T-helper 2 cell (primary cell): ENCODE measurements at places on chromosomes 13 and 19.

- no peak for DNase-seq
Observed at GRCh38 chr19:18194554-18195238, 1.7 kb downstream of the MPV17L2 start.

GRCh38 chr13:50543782-50544181 lies 299.7 kb downstream of the DLEU7 start:
- DNase-seq = no peak

- no peak for DNase-seq
Observed at GRCh38 chr19:12967907-12968306, 1.5 kb upstream of the DAND5 start.

DNA sequence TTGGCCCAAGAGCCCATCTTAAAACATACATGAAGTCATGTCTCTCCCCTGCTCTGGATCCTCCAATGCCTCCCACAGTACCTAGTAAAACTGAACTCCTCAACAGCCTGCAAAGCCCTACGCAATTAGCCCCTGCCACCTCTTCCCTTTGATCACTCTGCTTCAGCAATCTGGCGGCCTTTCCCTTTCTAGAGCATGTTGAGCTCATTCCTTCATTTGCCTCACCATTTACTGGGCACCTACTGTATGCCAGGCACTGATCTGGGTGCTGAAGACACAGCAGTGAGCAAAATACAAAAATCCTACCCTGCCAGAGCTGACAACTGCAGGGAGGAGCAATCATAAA lies 2.9 kb downstream of the KEAP1 start:
- DNase-seq = no peak

- DNase-seq = no peak
Observed at GRCh38 chr13:109918179-109918711, 131.9 kb upstream of the IRS2 start.

DNA sequence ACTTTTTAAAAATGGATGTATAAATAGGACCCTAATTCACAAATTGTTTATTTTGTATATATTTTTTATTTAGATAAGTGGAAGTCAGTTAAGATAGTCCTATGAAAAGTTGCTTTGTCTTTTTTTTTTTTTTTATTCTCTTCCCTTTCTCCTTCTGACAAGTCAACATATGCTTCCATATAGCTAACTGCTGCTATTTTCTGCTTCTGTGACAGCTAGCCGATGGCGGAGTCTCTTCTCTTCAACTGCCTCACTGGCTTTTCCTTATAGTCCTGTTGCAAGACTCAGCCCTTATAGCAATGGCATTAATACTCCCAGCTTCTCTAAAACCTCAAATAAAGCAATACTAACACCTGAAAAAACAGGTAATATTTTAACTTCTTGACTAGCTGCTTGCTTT lies 45.3 kb downstream of the SLAIN1 start:
- DNase-seq = no peak

- DNase-seq = no peak
Observed at GRCh38 chr13:114004420-114005205, 30.7 kb upstream of the C13orf46 start.

DNA sequence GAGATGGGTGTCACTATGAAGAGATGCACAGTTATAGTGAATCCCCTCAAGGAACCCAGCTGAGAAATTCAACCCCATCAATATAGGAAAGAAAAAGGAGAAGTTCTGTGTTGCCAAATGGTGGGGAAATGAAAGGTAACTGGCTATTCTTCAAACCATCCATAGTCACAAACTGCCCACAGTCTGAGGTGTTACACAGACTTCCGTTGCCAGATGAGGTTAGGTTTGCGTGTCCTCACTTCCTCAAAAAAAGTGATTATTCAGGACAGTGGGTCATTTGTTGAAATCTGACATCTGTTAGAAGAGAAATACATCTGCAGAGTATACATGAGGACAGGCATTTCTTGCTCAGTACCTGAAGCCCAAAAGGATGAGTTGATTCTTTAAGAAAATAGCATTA lies 9.0 kb downstream of the SIGLEC5 start:
- DNase-seq = no peak

- DNase-seq = no peak
Observed at GRCh38 chr19:35484252-35485036, 5.8 kb downstream of the KRTDAP start.

DNA sequence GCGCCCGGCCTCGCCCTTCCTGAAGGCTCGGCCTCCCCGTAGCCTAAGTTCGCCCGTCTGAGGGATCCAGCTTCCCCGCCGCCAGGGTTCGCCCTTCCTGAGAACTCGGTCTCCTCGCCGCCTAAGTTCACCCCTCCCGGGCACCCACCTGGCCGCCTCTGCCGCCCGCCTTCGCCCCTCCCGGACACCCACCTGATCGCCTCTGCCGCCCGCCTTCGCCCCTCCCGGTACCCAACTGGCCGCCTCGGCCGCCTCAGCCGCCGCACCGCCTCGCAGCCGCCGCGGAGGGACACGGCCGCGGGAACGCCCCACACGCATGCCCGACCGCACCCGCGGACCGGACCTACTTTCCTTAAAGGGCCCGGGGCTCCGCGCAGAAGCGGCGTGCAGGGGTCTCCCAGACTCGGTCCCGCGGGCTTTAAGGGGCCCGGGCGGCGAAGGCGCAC lies at the start of gene MOB3A:
TSS of gene MOB3A (minus strand) at position 293 of the 446 bp plus-strand sequence. CDS start 17,766 bp downstream, outside the sequence.
- no peak for DNase-seq

GRCh38 chr19:58562122-58563033 lies 4.0 kb upstream of the UBE2M start:
- DNase-seq = peak; percentile 21

DNA sequence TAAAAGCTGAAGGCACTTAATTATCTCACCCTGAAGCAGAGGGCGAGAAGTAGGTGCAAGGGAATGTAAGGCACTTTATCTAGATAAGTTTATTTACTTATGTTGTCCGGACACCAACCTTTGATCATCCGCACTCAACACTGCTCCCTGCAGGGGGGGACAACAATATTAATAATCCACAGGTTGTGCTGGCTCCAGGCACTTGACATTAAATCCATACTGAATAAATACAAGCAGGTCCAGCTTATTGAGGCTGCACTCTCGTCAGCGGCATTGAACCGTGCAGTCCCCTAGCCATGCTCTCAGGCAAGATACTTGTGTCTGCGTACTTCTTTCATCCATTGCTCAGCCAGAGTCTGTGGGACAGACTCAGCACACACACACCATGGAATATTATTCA lies 374.5 kb upstream of the NBEA start:
- DNase-seq = no peak

DNA sequence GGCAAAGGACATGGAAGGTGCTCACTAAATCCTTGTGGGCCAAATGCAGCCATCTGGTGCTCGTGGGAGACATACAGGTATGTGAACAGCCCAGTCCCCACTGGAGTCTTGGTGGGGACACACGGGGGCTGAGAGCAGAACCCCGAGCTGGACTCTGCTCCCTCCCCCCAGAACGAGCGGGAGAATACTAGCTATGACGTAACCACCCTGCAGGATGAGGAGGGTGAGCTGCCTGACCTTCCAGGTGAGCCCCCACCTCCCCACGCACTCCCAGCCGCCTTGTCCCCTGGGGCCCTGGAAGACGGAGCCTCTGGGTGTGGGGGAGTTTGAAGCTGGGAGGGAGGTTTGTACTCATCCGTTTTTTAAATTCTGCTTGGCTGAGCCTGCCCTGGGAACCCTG lies 13.5 kb upstream of the EBI3 start:
- no peak for DNase-seq

- DNase-seq = no peak
Observed at GRCh38 chr13:98019186-98019585, 65.7 kb downstream of the IPO5 start.

GRCh38 chr19:39307822-39308530 lies 11.8 kb downstream of the IFNL1 start:
- DNase-seq = no peak

DNA sequence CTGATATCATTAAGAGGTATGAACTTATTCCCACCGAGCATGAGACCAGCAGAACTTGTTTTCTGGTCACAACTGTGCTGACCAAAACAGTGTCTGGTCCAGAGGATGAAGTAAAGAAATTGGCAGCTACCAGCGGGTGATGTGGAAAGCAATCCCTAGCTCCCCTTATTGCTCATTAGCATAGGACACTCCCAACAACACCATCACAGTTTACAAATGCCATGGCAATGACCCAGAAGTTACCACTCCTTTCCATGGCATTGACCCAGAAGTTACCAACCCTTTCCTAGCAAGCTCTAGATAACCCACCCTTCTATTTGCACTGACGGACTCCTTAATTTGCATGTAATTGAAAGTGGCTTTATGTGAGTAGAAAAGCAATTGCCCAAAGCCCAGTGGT lies 1856.1 kb downstream of the OLFM4 start:
- no peak for DNase-seq

GRCh38 chr19:29813642-29814041 lies 1.9 kb downstream of the CCNE1 start:
- no peak for DNase-seq

DNA sequence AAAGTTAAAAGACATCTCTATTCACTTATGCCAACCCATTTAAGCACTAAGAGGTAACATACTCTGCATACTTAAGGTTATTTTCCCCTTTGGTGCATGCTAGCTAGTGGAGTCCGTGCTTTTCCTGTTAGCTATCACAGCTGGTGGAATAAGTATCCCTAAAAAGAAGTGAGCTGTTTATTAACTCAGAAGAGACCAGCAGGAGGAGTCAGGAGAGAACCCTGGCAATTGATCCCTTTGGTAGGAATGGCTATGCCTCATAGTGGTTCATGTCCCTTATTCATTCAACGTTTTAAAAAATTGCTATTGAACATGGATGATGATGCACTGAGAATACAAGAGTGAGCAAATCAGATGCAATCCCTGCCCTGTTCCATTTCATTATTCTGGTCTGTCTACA lies 12.4 kb upstream of the NEK5 start:
- no peak for DNase-seq

DNA sequence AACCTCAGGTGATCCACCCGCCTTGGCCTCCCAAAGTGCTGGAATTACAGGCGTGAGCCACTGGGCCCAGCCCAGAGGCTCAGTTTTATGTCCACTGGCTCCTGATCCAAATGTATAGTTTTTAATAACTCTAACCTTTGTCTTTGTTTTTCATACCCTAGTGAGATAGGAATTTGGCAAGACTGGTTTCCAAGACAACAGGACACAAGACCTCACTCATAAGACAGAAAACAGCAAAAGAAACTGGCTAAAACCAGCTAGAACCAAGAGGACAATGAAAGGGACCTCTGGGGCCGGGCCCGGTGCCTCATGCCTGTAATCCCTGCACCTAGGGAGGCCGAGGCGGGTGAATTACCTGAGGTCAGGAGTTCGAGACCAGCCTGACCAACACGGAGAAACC lies 27.6 kb downstream of the CPT1C start:
- no peak for DNase-seq

DNA sequence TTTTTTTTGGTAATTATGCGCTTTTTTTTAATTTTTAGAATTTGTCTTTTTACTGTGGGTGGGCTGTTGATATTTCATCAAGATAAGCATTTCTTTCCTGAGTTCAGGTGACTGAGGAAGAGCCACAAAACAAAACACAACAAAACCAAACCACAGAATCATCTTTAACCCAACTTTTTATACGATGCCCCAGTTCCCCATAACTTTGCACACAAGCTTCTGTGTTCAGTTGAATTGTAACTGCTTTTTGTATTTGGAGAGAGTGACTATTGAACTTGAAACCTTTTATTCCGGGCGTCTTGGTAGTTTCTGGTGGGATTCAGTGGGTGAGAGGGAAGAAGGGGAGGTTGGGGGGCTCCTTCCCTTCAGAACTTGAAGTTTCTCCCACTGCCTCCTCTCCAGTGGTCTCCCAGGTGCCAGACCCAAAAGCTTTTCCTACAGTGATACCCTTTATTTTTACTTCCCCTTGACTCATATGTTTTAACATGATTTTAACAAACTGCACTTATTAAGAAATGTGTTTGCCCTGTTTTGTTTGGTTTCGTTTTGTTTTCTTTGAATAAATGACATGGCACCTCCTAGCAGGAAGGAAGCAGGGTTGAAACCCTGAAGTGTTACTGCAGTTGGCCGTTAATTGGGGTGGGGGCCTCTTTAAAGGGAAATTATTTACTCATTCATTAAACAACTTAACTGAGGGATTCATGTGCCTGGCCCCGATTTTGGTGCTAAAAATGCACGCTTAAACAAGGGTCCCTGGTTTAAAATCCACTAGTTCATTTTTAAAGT lies 2.7 kb upstream of the CCDC97 start:
- peak; percentile 87 for DNase-seq

DNA sequence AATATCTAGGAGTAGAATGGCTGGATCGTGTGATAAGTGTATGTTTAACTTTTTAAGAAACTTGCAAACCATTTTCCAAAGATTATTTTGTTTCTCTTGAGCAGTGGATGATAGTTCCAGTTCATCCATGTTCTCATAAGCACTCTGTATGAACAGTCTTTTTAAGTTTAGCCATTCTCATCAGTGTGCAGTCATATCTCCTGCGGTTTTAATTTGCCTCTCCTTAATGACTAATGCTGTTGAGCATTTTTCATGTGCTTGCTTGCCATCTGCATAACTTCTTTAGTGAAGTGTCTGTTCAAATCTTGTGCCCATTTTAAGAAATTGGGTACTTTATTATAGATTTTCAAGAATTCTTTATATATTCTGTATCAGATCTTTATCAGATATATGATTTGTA lies 58.6 kb downstream of the WASF3 start:
- no peak for DNase-seq

DNA sequence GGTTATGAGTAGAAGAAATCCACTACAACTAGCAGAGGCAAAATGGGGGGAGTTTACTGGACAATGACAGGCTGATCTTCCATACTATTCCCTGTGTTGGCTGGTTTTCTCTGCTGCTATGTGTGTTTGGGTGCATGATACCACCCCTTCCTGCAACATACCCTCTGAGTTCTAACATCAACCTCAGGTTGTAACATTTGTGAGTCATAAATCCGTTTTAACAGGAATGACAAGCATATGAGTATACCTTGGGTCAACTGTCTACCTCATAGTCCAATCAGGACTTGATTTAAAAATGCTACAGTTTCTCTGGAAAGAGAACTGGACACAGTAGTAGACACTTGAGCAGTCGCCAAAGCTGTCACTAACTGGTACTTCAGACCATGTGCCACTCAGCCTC lies 422.9 kb downstream of the KCTD12 start:
- DNase-seq = no peak

- no peak for DNase-seq
Observed at GRCh38 chr13:113002913-113003290, 33.9 kb downstream of the MCF2L start.

DNA sequence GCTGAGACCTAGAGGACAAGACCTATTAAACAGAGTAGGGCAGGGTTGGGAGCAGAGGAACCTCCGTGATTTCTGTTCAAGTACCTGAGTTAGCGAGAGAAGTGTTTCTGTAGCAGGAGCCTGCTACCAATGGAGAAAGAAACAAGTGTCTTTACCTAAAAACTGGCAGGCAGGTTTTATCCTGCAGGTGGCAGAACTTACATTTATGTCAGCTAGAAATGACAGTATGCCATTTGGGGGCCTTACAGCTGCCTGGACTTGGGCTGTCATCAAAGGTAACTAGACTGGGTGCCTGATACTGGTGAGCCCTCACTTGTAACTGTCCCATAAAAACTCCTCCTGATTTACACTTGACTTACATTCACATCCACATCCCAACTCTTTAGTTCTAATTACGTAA lies 185.3 kb upstream of the MIR17HG start:
- no peak for DNase-seq
